ENCODE measurements at places on chromosomes 3 and 15.

DNA sequence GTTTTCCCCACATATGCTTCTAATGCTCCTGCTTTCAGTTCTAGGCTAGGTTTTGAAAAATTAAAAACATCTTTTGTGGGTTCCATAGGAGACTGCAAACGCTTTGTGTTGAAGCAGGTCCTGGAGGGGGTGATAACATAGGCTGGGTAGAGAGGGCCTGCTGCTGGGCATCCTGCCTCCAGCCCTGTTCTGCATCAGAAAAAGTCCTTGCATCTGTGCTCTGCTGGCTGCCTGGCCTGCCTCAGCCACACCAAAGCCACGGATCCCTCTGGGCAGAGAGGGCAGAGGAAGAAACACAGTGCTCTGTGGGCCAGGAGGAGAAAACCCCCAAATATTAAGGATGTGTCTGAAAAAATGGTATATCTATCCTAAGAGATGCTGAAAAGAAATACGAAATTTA lies 3.9 kb upstream of the ARPP21 start:
- no peak for DNase-seq

DNA sequence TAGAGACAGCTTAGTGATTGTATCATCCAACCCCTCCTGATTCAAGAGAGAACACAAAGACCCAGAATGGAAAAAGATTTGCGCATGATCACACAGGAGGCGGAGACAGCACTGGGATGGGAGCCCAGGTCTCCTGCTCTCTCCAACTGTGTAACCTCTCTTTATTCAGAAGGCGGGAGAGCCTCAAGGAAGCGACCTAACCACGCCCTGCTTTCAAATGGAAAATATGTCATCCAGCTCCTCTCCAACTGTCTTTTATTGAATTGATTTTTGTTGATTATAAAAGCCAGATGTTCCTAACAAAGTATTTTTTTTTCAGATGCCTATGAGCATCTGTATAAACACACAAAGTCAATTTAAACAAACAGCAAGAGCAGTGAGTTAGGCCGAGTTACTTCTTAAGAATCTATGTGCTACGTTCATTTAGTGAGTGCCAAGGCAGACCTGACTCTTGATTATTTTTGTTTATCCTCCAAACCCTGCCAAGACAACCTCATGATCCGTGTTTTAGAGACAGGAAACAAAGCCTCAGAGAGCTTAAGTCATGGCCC lies 74.5 kb downstream of the BFSP2 start:
- DNase-seq: no peak

- no peak for DNase-seq
Measured at GRCh38 chr15:71891026-71891425, 80.7 kb downstream of the NR2E3 start.

DNA sequence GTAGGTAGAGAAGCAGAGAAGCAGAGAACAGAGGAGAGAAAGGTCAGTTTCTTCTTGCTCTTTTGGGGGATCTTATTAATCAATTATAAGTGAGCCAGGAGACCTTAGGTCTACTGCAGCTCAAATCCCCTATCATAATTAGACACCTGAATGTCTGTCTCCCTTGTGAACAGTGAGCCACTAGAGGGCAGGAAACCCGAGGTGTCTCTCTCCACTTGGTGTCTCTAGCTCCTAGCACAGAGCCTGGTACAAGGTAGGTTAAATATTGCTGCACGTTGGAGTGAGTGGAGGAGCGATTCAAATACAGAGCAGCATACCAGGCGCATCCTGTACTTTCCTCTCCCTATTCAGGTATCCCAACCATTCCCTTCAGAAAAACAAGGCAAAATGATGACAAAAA lies 2.0 kb upstream of the ST8SIA2 start:
- DNase-seq: no peak

- DNase-seq: no peak
Measured at GRCh38 chr15:58839485-58839884, 68.4 kb downstream of the MINDY2 start.

DNA sequence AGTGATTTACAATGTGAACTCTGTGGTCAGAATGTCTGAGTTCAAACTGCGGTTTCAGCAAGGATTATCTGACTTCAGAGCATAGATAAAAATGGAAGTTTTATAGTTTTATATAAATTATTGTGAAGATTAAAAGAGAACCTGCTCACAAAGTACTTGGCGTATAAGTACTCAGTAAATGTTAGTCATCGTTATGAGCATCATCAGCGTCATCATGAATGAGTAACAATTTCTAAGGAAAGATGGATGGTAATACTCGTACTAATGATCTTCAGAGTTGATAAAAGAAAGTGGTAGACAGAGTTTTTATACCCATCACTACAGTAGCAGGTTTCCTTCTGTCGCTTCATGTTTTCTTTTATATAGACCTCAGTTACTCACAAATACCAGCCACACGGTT lies 341.8 kb downstream of the RAP2B start:
- no peak for DNase-seq

DNA sequence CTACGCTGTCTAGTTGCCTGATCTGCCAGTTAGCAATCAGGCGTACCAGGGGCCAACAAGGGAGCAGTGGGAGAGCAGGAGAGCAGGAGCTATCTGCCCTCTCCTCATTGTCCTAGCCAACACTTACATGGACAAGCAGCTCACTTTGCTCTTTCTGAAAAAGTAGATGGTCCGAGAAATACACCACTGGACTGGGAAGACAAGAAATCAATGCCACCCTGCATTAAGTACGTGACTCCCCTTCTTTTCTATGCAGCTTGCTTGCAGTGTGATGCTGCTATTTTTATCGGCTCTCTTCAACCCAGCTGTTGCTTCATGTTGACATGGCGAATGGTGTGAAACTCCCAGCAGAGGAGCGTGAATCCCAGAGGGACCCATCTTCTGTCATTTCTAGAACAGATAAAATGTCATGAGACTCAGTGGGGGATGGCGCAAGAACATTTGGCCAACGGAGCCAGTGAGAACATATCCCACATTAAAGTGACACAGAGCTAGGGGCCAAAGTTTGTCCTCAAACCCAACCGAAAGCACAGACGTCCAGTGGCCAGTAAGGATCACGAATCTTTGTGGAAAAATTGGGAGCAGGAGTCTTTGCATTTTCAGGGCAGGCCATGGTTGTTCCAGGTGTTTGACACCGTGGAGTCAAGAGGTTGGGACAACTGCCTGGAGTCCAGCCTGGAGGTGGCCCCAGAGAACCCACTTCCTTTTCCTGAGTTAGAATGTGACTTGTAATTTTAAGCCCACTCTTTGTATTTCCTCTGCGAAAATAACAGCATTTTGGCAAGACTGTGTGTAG lies 53.7 kb upstream of the MEF2A start:
- no peak for DNase-seq

DNA sequence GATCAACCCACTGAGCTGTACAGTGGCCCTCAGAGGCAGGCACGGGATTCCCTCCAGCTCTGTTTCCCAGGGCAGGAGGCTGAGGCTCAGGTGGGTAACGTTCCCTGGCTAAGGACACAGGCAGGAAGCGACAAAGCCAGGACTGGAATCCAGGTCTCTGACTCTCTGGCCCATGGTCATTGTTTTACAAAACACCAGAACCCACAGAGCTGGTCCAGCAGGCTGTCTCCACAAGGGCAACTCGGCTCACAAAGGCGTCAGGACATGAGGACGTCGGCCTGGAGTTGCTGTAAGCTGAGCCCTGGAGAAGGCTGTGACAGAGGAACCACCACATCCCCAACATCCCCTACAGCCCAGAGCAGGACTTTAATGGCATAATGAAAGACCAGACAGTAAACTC lies 30.7 kb downstream of the NUP210 start:
- DNase-seq: no peak

DNA sequence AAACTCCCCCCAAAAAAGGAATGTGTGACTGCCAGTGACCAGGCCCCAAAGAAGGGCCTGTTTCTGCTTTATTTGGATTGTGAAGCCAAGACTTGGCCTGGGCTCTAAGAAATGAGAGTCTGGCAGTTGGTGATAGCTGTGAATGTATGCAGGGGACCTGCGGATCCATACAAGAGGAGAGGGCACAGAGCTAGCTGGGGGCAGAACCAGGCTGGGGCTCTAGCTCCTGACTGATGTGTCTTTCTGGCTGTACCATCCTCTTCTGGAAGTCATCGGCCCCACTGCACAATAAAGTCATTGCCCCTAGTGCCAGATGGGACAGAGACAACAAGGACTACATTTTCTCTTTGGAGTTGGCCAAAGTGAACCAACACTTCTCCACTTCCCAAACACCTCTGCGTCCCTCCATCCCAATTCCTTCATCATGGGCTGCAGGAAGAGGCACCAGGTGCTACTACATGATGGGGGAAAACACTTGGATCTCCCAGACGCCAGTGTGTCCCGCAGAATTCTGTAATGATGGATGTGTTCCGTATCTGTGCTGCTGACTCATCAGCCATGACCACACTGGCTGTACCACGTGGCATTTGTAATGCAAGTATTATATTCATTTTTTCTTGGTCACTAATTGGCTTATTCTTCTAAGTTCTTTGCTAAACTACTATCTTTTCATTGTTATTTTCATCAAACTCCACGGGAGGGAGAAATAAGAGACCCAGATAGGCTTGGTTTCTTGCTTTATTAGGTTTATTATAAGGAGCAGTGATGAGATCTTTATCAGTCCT lies 1.7 kb upstream of the PLA2G4F start:
- DNase-seq: no peak

GRCh38 chr3:183244981-183245476 lies 8.0 kb upstream of the B3GNT5 start:
- DNase-seq: no peak

GRCh38 chr15:42349186-42349585 lies 10.1 kb upstream of the CAPN3 start:
- no peak for DNase-seq

GRCh38 chr3:5232570-5232969 lies 45.1 kb downstream of the EDEM1 start:
- DNase-seq: no peak

DNA sequence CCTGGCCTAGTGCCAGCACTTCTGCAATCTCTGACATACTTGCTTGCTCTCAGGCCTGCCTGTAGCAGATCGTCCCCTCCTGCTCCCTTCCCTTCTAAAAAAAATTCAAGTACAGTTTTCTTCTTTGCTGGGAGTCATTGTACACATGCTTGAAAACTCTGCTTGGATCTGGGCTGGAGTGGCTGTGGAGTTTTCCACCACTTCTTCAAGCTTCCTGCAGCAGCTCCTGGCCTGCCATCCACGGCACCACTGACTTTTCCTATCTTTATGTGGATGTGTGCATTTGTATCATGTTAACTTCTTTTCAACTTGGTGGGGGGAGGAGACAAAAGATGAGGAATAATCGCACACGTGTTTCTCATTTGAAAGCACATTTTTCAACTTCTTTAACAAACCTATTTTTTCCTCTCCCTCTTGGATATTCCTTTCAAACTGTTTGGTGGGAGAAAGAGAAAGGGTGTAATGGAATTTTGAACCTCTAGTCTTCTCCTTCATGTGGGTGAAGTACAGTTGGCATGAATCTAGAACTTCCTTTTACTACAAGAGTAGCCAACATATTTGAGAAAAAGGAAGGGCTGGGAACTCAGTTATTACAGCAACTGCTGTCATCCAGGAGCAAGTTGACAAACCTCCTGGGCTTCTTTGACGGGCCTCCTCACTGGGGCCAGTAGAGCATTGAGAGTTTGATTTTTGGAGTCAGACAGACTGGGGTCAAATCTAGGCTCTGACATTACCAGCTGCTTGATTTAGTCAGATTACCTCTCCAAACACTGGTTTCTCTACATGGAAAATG lies 61.2 kb upstream of the LRTM1 start:
- DNase-seq: no peak

- DNase-seq: no peak
Measured at GRCh38 chr3:11120091-11120805, 34.0 kb upstream of the HRH1 start.

GRCh38 chr15:63668601-63669000 lies 71.4 kb downstream of the FBXL22 start:
- DNase-seq: no peak

DNA sequence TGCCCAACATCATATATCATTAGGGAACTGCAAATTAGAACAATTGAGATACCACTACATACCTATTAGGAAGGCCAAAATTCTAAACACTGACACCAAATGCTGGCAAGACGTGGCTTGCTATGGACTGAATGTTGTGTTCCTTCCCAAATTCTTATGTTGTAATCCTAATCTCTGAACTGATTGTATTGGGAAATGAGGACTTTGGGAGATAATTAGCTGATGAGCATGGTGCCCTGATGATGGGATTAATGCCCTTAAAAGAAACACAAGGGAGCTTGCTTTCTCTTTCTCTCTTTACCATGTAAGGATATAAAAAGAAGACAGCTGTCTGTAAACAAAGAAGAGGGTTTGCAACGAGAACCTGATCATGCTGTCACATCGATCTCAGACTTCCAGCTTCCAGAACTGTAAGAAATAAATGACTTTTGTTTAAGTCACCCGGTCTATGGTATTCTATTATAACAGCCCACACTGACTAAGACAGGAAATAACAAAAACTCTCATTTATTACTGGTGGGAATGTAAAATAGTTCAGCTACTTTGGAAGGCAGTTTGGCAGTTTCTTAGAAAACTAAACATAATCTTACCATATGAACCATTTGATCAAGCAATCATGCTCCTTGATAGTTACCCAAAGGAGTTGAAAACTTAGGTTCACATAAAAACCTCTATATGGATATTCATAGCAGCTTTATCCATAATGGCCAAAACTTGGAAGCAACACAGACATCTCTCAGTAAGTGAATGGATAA lies 458.3 kb upstream of the CBLB start:
- DNase-seq: no peak

GRCh38 chr3:123660900-123661299 lies 76.0 kb upstream of the HACD2 start:
- no peak for DNase-seq

GRCh38 chr3:34140616-34141015 lies 342.2 kb downstream of the PDCD6IP start:
- no peak for DNase-seq

GRCh38 chr3:17752436-17752835 lies 10.0 kb upstream of the TBC1D5 start:
- no peak for DNase-seq

DNA sequence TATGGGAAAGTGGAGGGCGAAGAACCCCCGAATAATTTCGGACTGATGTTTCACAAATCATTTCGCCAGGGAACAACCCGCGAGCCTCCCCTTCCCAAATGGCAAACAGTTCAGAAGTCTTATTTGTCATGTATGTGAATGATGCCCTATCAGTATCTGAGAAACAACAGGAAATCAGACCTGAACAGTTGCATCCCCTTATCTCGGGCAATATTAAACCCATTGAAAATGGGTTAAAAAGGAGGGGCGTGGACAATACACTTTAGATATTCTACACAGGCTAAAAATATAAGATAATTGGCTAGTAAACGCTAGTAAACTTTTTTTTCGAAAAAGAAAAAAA lies 1003.3 kb upstream of the NR2F2 start:
- no peak for DNase-seq

DNA sequence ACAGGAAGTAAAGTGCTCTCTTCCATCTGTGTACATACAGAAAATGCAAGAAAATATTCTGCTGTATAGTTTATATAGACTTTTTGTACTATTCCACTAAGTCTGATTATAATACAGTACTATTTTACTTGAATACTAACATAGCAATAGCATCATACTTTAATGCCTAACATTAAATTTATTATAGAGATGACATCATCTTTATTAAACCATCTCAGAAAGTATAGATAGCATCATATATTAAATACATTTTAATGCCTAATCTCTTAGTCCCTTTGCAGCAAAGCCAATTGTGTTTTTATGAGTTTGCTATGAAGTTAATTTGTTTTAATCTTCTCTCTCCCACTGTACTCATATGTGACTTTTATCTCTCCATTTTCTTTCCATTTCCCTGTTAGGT lies 39.7 kb upstream of the ZDHHC23 start:
- no peak for DNase-seq

GRCh38 chr15:63187589-63188226 lies 1.7 kb upstream of the RAB8B start:
- DNase-seq: no peak

GRCh38 chr3:179460260-179460659 lies 9.0 kb upstream of the GNB4 start:
- no peak for DNase-seq
